HS-5 (cell line): ENCODE measurements at places on chromosomes 1 and 21.

DNA sequence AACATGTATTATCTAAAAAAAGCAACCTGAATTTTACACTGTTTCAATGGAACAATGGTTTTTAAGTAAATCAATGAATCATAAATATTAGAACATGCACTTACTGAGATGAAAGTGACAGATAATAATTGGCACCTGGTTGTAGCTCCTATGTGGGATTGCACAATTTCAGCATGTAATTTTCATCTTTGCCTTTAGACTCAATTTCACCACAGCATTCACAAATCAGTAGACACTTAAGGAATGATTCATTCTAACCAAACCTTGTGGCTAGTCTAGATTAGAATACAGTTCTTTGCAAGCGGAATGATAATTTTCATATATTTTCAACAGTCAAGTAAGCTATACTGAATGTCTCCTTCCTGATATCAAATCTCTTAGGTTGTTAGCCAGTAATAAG is 853.4 kb downstream of the KCNT2 start:
- no peak for DNase-seq

DNA sequence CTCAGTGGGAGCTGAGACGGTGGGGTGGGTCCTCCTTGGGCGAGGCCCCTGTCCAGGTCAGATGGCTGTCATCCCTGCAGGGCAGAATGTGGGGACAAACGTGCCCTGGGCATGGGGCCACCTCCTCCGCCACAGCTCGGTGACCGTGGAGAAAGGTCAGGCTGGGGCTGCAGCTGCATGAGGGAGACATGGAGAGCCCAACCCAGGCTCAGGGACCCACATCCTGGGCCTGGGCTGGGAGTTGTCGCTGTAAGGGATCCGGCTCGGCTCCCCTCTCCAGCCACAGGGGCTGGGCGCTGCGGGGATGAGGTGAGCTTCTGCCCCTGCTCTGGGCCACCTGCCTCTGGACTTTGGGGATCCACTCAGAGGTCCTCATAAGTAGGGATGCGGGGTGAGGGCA is 518 bp upstream of the PLCH2 start:
- no peak for DNase-seq

DNA sequence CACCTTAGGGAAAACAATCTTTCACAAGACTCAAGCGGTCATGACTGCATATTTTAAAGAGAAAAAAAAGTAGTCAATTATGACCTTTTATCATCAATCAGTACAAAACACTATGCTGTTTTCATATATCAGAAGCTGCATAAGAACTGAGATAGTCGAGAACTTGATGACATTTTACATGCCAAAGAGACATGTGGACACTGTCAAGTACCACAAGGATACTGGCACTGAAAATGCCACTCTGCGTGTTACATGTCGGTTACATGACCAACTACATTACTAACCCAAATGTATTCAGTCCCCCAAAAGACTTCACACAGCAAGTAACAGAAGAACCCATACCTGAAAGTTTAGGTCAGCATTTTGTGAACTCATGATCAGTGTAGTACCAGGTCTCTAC is 975.0 kb upstream of the ADGRL4 start:
- no peak for DNase-seq

DNA sequence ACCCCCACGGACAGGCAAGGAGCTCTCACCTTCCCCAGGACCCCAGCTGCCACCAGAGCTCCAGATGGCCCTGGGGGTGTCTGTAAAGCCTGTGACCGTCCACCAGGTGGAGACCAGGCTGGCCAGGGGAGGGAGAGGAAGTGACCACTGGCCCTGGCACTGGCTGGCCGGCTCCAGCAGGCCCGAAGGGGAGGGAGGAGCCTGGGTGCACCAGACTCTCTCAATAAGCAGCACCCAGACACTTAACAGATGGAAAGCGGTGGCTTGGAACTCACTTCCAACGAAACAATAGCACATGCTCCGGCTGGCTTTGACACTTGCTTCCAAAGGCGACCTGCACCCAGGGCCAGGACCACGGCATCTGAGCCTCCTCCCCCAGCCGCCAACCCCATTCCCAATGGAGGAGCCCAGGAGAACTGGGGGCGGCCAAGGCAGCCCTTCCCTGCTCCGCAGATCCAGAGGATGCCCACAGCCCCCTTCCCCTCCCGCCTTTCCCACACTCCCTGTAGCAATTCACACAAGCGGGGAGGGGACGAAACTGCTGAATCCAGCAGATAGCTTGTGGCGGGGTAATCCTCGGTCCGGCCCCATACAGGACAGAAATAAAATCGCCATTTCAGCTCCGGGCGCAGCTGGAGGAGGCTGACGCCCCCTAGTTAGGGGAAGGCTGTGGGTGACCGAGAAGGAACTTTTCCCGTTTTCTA is 742 bp upstream of the PDE9A start:
- no peak for DNase-seq

DNA sequence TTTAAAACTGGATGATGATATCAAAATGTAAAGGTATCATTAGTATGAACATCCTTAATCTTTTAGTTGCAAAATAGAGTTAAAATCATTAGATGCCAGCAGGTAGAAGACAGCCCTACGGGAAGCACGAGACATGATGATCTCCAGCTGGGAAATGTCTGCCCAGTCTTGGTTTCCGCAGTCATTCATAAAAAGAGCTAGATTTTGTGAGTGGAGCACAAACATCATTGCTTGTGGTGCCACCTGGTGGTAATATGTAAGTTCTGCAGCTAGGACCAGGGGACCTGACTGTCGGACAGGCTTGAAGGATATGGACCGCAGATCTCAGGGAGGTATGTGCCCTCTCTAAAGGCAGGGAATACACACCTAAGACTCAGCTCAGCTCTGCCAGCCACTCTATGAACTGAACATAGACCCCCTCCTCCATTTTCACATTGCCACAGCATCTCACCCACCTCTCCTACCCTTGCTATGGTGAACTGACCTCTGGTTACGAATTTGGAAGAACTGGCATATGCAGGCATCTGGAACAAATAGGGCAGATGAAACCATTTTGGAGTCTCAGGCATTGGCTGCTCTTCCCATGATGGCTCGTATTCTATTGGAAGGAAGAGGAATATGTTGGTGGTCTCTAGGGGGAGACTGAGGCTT is 9.2 kb downstream of the FCMR start:
- DNase-seq: peak; percentile 56

DNA sequence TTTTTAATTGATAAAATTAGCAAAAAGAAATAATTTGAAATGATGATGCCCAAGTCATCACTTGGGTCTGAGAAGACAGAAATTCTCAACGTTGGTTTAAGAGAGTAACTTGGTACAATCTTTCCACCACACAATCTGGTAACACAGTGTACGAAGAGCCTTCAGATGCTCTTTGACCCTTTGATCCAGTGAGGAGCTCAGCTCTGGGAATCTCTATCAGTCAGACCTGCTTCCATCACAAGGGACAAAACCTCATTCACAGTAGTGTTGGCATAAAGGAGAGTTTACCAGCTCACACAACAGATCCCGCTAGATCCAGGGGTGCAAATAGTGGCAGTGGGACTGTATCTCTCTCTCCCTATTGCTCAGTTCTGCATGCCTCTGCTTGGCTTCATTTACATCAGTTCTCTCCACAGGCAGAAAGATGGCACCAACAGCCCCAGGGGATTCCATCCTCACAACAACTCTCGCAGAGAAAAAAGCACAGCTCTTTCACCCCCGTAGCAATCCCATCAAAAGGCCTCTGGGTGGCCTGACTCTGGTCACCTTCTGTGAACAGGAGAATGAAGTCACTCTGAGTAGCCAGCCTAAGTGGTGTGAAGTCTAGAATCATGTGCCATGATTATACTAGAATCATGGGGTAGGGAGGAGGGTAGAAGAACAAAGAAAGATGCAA is 119.7 kb downstream of the ZNF281 start:
- DNase-seq: no peak

DNA sequence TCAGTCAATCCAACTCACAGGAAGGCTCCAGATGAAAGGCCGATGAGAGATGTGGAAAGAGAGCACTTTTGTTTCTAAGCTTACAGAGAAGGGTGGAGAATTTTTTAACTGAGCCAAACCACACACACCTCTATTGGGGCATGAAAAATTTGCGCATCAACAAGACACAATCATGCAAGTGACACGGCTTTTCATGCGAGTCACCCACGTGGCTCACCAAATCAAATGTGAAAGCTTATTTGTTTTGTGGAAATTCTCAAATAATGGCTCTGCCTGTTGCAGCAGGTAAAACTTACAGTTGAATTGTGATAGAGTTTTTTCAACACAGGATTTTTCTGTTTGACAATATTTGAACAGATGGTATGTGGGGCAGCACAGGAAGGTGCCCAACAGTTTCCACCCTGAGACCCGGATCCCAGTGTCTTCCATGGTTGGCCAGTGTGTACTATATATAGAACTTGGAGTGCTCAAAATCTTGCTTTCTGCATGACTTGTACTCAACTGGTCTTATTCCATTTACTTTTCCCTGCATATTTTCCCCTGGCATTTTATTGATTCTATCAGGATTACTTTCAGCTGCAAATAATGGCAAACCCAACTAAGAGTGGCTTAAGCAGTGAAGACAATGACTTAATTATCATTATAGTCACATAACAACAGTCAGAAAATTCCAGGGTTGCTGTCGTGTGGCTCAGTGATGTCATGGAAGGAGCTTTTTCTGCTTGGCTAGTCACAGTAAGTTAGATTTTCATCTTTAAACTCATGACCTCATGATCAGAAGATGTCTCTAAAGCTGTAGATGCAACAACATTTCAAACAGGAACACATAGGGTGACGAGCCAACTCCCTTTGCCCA is 90.6 kb upstream of the SIM2 start:
- no peak for DNase-seq

- no peak for DNase-seq
These were observed 72.8 kb downstream of the PBX1 start for GRCh38 chr1:164631751-164632150.

DNA sequence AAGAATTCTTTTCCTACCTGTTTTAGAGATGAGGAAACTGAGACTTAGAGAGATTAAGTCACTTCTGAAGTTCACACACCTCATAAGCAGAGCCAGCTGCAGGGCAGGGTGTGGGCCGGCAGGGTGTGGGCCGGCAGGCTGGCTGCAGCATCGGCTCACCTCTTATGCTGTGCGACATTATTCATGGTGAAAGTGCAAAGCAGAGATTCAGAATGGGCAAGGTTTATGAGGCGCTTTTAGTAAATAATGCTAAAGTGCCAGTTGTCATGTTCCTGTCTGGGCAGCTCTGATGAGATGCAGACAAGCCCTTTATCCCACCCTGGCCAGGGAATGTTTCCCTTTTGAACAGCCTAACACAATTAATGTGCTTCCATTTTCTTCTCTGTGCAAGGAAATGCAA is 14.6 kb downstream of the MAB21L3 start:
- no peak for DNase-seq

DNA sequence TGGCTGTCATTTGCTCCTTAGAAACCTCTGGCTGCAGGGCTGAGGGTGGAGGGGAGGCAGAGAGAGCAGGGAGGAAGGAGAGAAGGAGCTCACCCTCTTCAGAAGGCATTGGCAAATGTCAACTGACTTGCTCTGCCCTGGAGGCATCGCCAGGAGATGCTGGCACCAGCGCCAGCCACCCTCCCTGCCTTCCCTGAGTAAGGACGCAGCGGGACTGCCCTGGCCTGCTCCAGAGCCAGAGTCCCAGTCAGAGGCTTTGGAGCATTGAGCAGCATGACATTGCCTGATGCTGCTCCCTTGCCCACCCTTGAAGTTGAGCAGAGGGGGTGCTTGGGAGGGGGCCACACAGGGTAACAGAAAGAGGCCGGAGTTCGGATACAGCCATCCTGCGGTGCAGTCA is 62.3 kb downstream of the DISP3 start:
- no peak for DNase-seq

DNA sequence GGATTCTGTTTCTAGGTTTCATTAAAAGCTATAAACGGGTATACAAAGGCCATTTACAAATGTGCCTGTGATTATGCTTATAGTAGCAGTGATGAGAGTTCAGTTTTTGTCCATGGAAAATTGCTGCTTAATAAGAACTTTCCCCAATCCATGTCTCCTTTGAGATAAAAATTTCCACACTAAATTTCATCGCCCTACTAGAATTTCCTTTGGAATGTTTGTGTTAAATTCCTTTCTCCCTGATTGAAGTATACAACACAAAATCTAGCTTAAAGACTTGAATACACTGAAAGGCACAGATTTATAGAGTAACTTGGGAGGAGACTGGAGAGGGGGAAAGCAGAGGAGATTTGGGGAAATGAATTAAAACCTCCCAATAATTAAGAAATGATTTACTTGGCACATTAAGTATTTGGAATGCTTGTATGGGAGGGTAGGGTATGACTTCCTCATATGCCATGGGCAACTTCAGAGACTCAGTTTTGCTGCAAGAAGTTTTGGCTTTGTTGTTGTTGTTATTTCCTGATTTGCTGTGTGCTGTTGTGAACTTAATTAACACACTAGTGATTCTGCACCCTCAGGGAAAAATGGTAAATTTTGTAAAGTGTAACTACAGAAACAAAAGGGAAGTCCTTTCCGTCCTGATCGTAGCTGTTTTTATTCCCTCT is 157.6 kb upstream of the LMO4 start:
- no peak for DNase-seq

DNA sequence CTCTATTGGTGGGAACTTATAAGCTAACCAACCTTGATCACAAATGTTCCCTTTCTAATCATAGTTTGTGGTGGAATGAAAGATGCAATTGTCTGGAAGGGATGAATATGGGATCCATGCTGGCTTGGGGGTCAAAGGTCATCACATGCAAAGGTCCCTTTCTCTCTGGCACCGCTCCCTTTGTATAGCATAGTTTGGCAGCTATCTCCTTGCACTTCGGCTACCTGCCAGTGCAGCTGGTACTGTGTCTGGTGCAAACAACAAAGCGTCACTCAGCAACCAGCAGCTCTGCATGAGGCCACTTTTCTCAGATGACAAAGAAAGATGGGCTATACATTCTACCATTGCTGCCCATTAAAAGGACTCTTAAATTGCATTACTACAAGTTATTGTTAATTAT is 188.2 kb upstream of the NFIA start:
- DNase-seq: no peak

DNA sequence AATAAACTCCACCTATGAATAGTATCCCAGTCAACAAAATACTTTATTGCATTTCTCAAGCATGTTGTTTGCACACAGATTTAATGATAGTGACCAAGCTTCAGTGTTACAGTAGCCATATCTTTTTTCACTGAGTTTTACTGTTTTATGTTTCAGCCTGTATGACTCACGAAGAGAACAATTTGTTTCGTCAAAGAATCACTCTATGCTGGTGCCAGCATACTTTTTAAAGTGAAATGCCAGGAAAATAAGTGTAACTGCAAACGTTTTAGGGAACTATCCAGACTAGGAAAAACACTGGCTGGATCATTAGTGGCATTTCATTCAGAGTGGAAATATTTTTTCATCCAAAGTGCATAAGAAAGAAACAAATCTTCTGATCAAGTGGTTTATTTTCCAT is 210.8 kb downstream of the COL11A1 start:
- DNase-seq: peak; percentile 53
